ENCODE measurements at places on chromosomes 2 and 18. TPM values are rescaled to one million over a fixed set of nuclear protein-coding genes. Genes with fewer than 3 reads are reported as not detected.

BCL11A gene
- total RNA-seq: 3.6 TPM

EMILIN1 gene
- total RNA-seq: 377 TPM

COBLL1 gene
- total RNA-seq: 4.1 TPM

LRATD1 gene
- total RNA-seq: 14.1 TPM

ERBB4 gene
- total RNA-seq: 0.26 TPM

VIT gene
- 6.2 TPM for total RNA-seq

Measured in uterus (tissue), 4 donors.